ENCODE measurements at places on chromosomes 3 and 15. TPM values are rescaled to one million over a fixed set of nuclear protein-coding genes. Genes with fewer than 3 reads are reported as not detected.

PAK6 gene
- total RNA-seq = 10.4 TPM

ERC2 gene
- total RNA-seq = 0.30 TPM

SPINT1 gene
- total RNA-seq = 330 TPM

NCKIPSD gene
- 29.7 TPM for total RNA-seq

GOLGA6D gene
- not detected for total RNA-seq

LIPC gene
- 13.8 TPM for total RNA-seq

LIPH gene
- 104 TPM for total RNA-seq

PLA1A gene
- 0.58 TPM for total RNA-seq

SLC28A1 gene
- not detected for total RNA-seq

NR1I2 gene
- total RNA-seq = 58.4 TPM

PDE8A gene
- total RNA-seq = 63.3 TPM

C3orf85 gene
- 10.5 TPM for total RNA-seq

CISH gene
- total RNA-seq = 17.1 TPM

NCK1 gene
- total RNA-seq = 72.3 TPM

SLC12A1 gene
- total RNA-seq = not detected

CYP1A2 gene
- not detected for total RNA-seq

DNA sequence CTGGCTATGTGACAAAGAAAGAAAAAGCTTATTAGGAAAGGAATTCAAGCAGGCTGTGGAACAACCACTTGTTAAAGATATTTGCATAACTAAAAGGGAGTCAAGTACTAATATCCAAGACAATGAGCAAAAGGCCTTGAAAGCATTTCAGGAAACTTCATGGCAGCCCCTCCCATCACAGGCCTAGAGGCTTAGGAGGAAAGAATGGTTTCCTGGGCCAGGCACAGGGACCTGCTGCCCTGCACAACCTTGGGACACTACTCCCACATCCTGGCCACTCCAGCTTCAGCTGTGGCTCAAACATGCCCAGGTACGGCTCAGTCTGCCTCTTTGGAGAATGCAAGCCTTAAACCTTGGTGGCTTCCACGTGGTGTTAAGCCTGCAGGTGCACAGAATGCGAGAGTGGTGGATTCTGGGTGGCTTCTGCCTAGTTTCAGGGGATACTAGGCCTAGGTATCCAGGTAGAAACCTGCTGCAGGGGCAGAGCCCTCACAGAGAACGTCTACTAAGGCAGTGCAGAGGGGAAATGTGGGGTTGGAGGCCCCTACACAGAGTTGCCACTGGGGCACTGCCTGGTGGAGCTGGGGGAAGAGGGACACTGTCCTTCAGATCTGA lies 121.6 kb downstream of the OPA1 start:
- H3K27me3 ChIP-seq = no peaks in the 10 kb centered on the region
- no peak overlapping the region for H3K27ac ChIP-seq
- H3K4me3 ChIP-seq = no peak overlapping the region
- no peaks in the 10 kb centered on the region for H3K36me3 ChIP-seq
- DNase-seq = no peak

GRCh38 chr15:64460206-64460723 lies at the start of gene ZNF609:
TSS of gene ZNF609 (plus strand) at chr15:64460578. CDS start at chr15:64499420, 38,842 bp downstream.
- H3K27me3 ChIP-seq = no peaks in the 10 kb centered on the region
- H3K36me3 ChIP-seq = no peaks in the 10 kb centered on the region
- peak within 1 kb of the TSS; percentile 63 for H3K27ac ChIP-seq
- H3K4me3 ChIP-seq = peak within 1 kb of the TSS; percentile 47
- DNase-seq = peak; percentile 99

DNA sequence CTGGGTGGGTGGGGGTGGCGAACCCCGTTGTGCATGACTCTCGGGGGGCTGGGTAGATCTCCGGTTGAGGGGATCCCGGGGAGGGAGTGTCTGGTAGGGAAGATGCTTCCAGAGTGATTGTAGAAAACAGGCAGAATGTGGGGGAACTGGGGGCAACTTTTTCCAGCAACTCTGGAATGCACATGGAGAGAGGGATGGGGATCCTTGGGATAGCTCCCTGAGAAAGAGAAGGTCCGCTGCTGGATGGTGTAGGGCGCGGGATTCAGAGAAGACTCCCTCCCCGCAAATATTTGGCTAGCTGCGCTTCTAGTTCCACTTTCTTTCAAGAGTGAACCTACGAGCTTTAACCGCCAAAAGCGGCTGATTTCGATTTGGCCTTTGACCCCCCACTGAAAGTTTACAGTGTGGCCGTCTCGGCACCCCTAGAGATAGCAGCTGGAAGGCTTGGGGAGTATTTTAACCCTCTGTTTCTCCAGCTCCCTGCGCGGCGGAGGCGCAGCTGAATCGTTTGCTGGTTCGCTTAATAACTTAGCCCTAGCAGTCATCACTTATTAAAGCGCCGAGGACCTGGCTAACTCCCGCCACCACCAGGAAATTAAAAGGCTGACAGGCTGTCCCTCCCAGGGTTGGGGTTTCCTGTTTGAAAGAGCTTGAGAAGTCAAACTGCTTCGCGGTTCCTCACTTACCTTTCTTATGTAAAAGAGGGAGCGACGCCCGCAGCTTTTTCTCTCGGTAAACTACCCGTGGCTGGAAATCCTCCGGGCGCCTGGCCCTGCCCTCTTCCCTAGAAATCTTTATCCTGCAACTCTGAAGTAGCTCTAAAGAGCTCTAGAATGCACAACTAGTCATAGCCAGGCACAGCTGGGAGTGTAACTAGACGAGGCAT lies 1.2 kb downstream of the PHLDB2 start:
- H3K4me1 ChIP-seq = no peaks in the 10 kb centered on the region
- H3K36me3 ChIP-seq = no peaks in the 10 kb centered on the region
- DNase-seq = peak; percentile 66
- peak overlapping the region; percentile 50 for H3K4me3 ChIP-seq
- H3K27ac ChIP-seq = peak overlapping the region; percentile 83
- H3K27me3 ChIP-seq = no peaks in the 10 kb centered on the region

DNA sequence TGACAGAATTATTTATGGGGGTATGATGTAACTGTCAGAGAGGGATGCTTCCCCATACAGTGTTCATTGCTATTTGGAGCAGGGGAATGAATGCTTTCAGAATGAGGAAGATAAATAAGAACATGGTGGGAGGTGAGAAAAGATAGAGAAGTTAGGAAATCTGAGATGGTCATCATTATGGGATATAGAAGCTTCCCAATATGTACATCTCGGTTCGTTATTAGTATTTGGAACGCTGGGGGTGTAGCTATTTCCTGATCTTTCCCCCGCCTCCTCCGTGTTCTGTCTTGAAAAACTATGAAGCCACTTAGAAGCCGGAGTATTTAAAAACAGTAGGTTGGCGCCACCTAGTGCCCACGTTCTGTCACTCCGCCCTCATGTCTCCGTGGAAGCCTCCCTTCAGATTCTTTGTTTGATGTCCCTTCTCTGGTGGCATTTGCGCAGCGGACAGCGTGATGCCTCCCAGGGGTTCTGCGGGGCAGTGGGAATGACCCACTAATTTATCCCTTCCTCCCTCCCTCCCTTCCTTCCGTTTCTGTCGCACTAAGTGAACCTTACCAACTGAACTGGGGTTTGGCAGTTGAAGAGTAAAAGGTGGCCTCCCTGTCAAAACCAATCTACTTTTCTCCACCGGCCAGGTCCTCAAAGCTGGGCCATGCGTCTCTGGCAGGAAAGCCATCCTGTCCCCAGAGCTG lies 184.5 kb downstream of the FEZF2 start:
- H3K36me3 ChIP-seq = no peaks in the 10 kb centered on the region
- no peak overlapping the region for H3K4me3 ChIP-seq
- peak; percentile 65 for DNase-seq
- no peak overlapping the region for H3K27ac ChIP-seq
- no peaks in the 10 kb centered on the region for H3K4me1 ChIP-seq

- no peak overlapping the region for H3K27ac ChIP-seq
- no peak overlapping the region for H3K4me3 ChIP-seq
- H3K27me3 ChIP-seq = no peaks in the 10 kb centered on the region
- DNase-seq = no peak
These were observed 185.2 kb downstream of the TBC1D2B start for GRCh38 chr15:77892335-77892734.

DNA sequence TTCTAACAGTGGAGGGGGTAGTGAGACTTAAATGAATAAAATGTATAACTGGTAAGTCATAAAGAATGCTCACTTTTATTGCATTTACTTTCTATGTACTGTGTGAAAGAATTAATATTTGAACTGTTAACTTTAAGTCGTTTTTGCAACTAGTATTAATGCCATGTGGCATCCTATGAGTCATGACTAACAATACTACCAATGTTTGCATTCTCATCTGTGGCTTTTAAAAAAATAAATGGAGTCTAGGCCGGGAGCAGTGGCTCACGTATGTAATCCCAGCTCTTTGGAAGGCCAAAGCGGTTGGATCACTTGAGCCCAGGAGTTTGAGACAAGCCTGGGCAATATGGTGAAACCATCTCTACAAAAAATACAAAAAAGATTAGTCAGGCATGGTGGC lies 5.2 kb downstream of the C3orf49 start:
- no peaks in the 10 kb centered on the region for H3K36me3 ChIP-seq
- no peak overlapping the region for H3K4me3 ChIP-seq
- DNase-seq = no peak
- no peaks in the 10 kb centered on the region for H3K4me1 ChIP-seq

DNA sequence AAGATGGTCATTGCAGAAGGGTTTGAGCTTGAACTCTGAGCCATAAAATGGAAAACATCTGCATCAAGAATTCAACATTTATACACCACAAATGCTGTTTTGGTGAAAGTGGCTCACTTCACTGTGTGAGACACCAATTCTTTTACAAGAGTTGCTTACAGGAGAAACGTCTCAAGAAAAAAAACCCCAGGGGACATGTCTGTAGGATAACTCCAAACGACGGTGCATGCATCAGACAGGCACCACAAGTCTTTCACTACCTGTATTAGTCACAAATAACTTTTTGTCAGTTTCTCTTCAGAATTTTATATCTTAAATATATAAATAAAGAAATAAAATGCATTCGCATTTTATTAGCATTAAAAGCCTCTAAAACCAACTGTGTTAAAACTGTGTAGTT lies 164.3 kb downstream of the EFHB start:
- no peak for DNase-seq
- H3K4me1 ChIP-seq = no peaks in the 10 kb centered on the region
- no peak overlapping the region for H3K27ac ChIP-seq
- no peak overlapping the region for H3K4me3 ChIP-seq

GRCh38 chr3:183500981-183501704 lies 54.4 kb downstream of the KLHL6 start:
- no peaks in the 10 kb centered on the region for H3K36me3 ChIP-seq
- H3K27ac ChIP-seq = no peak overlapping the region
- no peaks in the 10 kb centered on the region for H3K27me3 ChIP-seq
- H3K4me3 ChIP-seq = no peak overlapping the region

DNA sequence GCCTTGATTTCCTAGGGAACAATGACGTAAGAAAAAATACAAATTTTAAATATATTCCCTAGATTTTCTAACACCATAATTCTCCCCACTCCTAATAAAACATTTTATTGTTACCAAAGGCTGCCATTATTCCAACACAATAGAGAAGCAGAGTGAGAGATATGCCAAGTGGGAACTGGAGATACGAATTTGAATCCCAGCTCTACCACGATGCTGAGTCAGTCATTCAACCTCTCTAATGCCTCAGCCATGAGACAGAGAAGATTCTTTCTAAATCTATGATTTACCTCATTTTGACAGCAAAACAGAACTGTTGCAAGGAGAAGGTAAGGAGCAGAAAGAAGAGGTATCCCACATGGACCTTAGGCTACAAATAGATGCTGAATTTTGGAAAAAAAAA lies 112.5 kb downstream of the IGF2BP2 start:
- no peaks in the 10 kb centered on the region for H3K27me3 ChIP-seq
- no peak for DNase-seq
- H3K4me1 ChIP-seq = peaks cover 12% of the 10 kb centered on the region
- H3K36me3 ChIP-seq = no peaks in the 10 kb centered on the region
- no peak overlapping the region for H3K4me3 ChIP-seq

- no peak overlapping the region for H3K4me3 ChIP-seq
- H3K4me1 ChIP-seq = peaks cover 8% of the 10 kb centered on the region
- H3K36me3 ChIP-seq = no peaks in the 10 kb centered on the region
- DNase-seq = no peak
- peaks cover 8% of the 10 kb centered on the region for H3K27me3 ChIP-seq
These were observed 5.4 kb upstream of the CYP1A1 start for GRCh38 chr15:74730619-74731316.

DNA sequence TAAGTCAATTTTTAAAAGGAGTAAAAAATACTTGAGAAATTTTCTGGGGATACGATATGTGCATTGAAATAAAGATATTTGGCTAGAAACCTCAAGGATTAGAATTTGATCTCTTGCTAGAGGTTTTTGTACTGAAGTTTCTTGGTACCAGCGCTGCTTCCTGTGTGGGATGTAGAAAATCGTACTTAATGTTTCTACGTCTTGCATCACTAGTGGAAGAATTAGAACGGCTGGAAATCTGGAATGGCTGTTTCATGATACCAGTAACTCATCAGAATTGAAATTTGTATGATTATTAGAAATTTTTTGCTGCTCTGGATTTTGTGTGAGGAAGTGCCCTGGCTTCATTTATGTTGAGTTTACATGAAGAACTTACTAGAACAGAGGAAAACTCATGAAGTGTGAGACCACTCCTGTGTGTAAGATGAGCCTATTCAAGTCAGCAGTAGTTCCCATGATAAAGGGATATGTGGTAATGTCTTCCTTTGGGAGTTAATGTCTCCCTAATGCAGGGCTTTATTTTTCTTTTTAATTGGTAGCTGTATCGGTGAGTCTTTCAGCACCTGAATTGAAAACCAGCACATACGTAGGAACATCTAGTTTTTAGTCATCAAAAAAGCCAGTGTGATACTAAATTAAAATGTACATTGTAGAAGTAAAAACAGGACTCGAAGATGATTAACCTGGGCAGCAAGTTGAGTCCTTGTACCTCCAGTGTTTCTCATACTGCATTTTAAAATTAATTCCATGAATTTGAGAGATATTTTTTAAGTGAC lies 3.2 kb downstream of the KBTBD8 start:
- H3K4me1 ChIP-seq = no peaks in the 10 kb centered on the region
- no peak overlapping the region for H3K4me3 ChIP-seq
- H3K36me3 ChIP-seq = no peaks in the 10 kb centered on the region
- DNase-seq = no peak
- no peaks in the 10 kb centered on the region for H3K27me3 ChIP-seq
- no peak overlapping the region for H3K27ac ChIP-seq

DNA sequence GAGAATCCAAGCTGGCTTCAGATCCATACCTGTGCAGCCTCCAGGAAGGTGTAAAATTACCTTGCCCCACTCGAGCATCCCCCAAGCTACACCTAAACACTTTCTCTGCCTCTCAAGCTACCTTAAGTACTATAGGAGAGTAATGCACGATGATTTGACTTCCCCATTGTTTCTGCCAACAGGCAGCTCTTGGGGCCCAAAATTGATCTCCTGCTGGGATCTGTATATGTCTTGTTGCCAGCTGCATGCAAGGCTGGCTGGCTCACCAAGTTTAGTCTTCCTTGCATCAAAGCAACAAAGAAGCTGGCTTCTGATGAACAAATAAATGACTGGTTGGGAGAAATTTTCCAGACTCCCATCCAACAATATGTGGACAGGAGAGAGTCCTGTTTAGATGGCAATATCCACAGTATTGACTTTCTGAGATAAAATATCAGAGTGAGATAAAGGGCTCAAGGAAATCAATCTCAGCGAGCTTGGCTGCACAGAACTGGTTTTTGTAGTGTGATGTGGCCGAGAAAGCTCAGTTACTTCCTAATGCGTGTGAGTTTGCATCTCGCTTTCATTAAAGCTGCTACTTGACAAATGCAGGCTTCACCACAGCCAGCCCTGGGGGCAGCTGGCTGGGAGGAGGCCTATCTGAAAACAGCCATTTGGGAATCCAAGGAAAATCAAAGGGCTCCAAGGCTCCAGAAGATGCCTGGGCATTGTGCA lies 140.7 kb downstream of the MINAR1 start:
- no peaks in the 10 kb centered on the region for H3K27me3 ChIP-seq
- H3K4me3 ChIP-seq = no peak overlapping the region
- DNase-seq = no peak
- no peaks in the 10 kb centered on the region for H3K36me3 ChIP-seq
- no peaks in the 10 kb centered on the region for H3K4me1 ChIP-seq

Data from colonic mucosa (tissue), 4 donors.